ENCODE measurements at places on chromosomes 5 and 9.

GRCh38 chr5:109053995-109054417 lies 306.3 kb downstream of the FER start:
- ATAC-seq = no peak

GRCh38 chr5:144194144-144194543 lies 23.5 kb downstream of the KCTD16 start:
- no peak for ATAC-seq

- no peak for ATAC-seq
Observed at GRCh38 chr5:98513380-98513779, 260.1 kb upstream of the RGMB start.

- no peak for ATAC-seq
Observed at GRCh38 chr5:2128686-2129355, 246.1 kb upstream of the IRX4 start.

GRCh38 chr9:88076286-88077070 lies 61.8 kb downstream of the SPATA31C2 start:
- ATAC-seq = peak; percentile 61

DNA sequence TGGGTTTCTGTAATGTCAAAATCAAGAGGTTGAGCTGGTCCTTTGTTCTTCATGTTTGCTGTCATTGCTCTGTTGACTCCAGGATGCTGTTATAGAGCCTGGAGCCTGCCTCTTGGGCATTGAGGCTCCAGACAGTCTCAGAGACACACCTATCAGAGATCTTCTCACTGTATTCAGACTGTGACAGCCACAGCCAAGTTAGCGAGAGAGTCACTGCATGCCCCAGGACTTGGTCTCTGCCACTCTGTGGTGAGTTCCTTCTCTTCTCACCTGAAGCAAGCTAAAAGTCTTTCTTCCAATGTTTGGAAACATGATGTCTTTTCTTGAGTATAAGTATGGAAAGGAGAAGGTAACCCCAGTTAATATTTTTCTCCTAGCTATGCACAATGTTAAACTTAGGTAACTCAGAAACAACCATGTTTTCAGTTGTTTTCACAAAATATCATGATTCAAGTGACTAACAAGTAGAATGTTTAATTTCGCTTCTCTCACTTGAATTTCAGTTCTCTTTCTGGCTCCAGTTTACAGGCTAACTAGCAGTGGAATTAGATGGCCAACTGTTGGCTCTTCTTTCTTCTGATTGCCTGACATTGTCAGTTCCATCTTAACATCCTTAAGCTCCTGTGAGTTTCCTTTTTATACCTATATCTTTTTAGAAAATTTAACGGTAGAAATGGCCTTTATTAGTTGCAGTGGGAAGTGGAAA lies 20.6 kb upstream of the ZFYVE16 start:
- ATAC-seq = no peak

DNA sequence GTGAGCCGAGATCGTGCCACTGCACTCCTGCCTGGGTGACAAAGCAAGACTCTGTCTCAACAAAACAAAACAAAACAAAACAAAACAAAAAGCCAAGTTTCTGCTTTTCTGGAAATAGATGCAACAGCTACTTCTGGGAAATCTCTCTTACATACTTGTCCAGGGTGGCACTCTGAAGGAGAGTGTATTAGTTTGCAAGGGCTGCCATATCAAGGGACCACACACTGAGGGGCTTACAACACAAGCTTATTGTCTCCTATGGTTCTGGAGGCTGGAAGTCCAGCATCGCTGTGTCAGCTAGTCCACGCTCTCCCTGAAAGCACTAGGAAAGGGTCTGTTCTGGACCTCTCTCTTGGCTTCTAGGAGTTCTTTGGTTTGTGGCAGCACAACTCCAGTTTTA lies 277.9 kb upstream of the WWC1 start:
- no peak for ATAC-seq

GRCh38 chr5:134769206-134769605 lies 10.6 kb downstream of the DDX46 start:
- no peak for ATAC-seq

DNA sequence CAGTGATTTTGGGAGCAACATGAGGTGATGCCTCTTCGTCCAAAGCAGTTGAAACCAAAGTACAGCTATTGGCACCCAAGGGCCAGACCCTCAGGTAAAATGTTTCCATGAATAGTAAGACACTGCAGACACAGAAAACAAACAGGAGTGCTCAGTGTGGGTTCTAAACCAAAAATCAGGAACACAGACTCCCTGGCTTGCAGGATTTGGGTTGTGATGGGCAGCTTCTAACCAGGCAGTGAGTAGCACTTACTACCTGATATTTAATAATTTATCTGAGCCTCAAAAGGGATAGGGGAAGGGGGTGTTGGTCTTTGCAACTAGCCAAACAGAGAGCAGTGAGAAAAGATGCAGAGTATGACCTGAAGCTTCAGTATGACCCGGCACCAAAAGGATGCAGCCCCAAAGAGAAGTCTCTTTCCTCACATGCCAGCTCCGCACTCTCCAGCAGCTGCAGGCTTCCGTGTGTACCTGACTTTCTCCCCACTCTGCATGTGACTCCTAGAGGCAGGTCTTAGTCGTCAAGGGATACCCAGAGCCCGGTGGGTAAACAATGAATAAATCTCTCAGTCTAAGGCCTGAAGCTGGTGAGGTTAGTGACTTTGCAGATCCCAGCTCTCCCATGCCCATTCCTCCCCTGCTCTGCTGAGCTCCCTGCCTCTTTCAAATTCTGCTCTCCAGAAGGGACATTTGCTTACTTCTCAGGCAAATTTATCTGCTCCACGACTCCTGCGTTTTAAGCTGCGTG lies 105.4 kb upstream of the SPOCK1 start:
- ATAC-seq = no peak

Data from activated CD4-positive, CD25-positive, alpha-beta regulatory T cell treated with anti-CD3 and anti-CD28 coated beads, Interleukin-2, amount 50 U/mL, for 24 hours (primary cell).